ENCODE measurements at places on chromosomes 1 and 21. TPM values are rescaled to one million over a fixed set of nuclear protein-coding genes. Genes with fewer than 3 reads are reported as not detected.

- no peaks in the 10 kb centered on the region for H3K4me1 ChIP-seq
- H3K4me3 ChIP-seq: no peak overlapping the region
- H3K36me3 ChIP-seq: no peaks in the 10 kb centered on the region
- no peak overlapping the region for H3K27ac ChIP-seq
- H3K27me3 ChIP-seq: no peaks in the 10 kb centered on the region
- no peak for DNase-seq
Measured at GRCh38 chr1:81820765-81821164, 20.0 kb downstream of the ADGRL2 start.

Gene TMCO2
- not detected for total RNA-seq

- H3K27ac ChIP-seq: no peak overlapping the region
- H3K4me1 ChIP-seq: no peaks in the 10 kb centered on the region
- no peaks in the 10 kb centered on the region for H3K36me3 ChIP-seq
- DNase-seq: no peak
- H3K27me3 ChIP-seq: no peaks in the 10 kb centered on the region
Measured at GRCh38 chr1:248140846-248141245, 4.1 kb upstream of the OR2M5 start.

DNA sequence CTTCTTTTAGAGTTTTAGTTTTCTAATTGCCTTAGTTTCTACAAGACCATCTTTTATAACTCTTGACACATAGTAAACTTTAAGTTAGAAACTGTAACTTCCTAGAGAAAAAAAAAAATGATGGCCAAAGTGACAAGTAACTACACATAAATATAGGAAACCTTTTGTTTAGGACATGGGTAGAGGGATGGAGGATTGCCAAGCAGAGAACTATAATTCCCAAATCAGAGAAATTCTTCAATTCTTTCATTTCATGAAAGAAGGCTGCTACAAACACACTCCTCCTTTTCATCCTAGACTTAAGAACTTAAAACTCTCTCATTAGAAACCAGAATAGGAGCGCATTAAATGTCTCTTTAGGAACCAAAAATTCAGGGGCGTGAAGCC is 125.0 kb downstream of the PTPN14 start:
- H3K4me3 ChIP-seq: no peak overlapping the region
- no peaks in the 10 kb centered on the region for H3K27me3 ChIP-seq
- H3K36me3 ChIP-seq: no peaks in the 10 kb centered on the region

Gene TMPRSS2
- 19.9 TPM for total RNA-seq

Gene IGSF21
- 3.2 TPM for total RNA-seq

GRCh38 chr1:106962591-106962990 is 93.9 kb upstream of the PRMT6 start:
- no peak overlapping the region for H3K4me3 ChIP-seq
- H3K27ac ChIP-seq: no peak overlapping the region
- no peak for DNase-seq
- no peaks in the 10 kb centered on the region for H3K27me3 ChIP-seq

DNA sequence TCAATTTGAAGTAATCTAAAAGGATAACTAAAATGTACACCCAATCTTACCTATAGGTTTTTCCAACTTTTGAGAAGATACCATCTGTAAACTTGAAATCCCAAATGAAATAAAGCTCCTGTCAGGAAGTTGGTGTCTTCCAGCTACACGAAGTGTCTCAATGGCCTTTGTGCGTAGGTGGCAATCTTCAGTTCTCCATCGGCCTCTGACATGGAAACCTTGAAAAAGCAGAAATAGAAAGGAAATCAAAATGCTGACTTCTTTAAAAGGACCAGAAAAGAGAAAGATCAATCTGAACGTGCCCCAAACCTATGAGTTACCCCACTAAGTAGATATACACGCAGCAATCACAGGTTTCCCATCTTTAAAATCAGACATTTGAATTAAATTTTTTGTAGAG is 10.0 kb downstream of the MKNK1 start:
- peaks cover 46% of the 10 kb centered on the region for H3K36me3 ChIP-seq
- H3K27ac ChIP-seq: no peak overlapping the region
- no peak for DNase-seq
- H3K27me3 ChIP-seq: no peaks in the 10 kb centered on the region
- peaks cover 13% of the 10 kb centered on the region for H3K4me1 ChIP-seq

GRCh38 chr1:53535846-53536245 is 76.6 kb downstream of the DMRTB1 start:
- no peaks in the 10 kb centered on the region for H3K36me3 ChIP-seq
- no peaks in the 10 kb centered on the region for H3K27me3 ChIP-seq
- DNase-seq: no peak
- H3K27ac ChIP-seq: no peak overlapping the region
- H3K4me1 ChIP-seq: no peaks in the 10 kb centered on the region

- peak within 1 kb of the TSS; percentile 74 for H3K4me3 ChIP-seq
- no peaks in the 10 kb centered on the region for H3K27me3 ChIP-seq
- peak within 1 kb of the TSS; percentile 97 for H3K27ac ChIP-seq
- H3K4me1 ChIP-seq: peaks cover 32% of the 10 kb centered on the region
- DNase-seq: peak; percentile 99
Measured at GRCh38 chr21:33542640-33543504, at the start of gene SON. TSS of gene SON (plus strand) at chr21:33543038. CDS start at chr21:33543093, 55 bp downstream.

DNA sequence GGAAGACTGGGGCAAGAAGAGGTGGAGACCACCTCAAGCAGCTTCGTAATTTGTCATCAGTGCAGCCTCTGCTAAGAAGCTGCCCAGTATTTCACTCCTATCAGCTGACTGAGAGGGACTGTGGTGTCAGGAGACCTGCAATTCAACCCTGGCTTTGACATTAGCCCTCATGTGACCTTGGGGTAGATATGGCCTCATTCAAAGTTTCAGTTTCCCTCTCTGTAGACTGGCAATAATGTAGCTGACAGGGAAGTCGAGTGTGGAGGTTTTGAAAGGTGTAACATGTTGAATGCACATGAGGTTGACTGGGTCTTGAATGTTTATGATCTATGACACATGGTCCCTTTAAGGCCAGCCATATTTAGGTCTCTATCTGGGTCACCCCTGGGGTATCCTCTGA is 2.2 kb upstream of the SPRR4 start:
- H3K4me1 ChIP-seq: no peaks in the 10 kb centered on the region
- H3K4me3 ChIP-seq: no peak overlapping the region
- no peak overlapping the region for H3K27ac ChIP-seq
- H3K27me3 ChIP-seq: no peaks in the 10 kb centered on the region
- no peaks in the 10 kb centered on the region for H3K36me3 ChIP-seq
- DNase-seq: peak; percentile 52

- H3K27ac ChIP-seq: no peak overlapping the region
- H3K4me1 ChIP-seq: peaks cover 27% of the 10 kb centered on the region
- no peaks in the 10 kb centered on the region for H3K27me3 ChIP-seq
- H3K36me3 ChIP-seq: no peaks in the 10 kb centered on the region
- DNase-seq: no peak
Measured at GRCh38 chr1:203364094-203364801, 13.3 kb upstream of the FMOD start.
